ENCODE measurements at places on chromosomes 5 and 9.

- no peak for DNase-seq
Observed at GRCh38 chr9:91150998-91151717, 210.6 kb downstream of the AUH start.

DNA sequence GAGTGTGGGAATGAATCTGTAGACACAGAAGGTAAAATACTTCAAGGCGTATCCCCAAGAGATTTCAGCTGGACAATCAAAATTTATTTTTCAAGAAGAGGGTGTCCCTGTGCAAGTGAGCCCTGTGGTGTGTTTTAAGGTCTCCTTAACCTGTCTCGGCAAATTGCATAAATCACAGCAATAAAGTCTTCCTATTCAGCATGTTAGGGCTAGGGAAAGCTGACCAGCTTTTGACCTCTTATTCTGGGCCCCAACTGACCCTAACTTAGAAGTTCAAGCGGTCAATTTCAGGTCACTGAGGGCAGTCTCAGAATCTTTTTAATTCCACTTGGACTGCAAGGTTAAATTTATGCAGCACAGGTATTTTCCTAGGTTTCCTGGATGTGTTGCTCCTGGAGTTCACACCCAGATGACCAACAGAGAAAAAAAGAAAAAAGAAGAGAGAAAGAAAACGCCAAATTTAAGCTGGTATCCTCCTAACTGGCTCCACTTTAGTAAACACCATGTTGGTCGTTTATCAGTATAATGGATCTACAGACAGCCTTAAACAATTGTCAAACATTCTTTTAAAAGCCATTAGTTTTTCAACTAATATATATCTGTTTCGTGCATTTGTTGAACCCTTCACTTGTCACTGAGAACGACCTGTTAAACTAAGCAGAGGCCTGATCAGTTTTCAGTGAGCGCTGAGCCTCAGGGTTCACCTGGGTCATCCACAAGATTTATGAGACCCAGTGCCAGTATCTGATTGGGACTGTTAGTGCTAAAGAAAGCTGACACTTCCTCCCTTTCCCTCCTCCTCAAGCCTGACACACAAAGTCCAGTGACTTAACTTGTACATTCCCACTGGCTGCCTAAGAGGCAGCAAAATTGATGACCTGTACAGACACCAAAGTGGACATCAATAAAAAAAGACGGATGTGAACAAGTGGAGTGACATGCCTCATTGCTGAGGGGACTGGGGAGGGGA, 546.1 kb downstream of the NR2F1-AS1 start:
- no peak for DNase-seq

GRCh38 chr9:89999534-90000370, 394.9 kb downstream of the GADD45G start:
- DNase-seq = peak; percentile 82

DNA sequence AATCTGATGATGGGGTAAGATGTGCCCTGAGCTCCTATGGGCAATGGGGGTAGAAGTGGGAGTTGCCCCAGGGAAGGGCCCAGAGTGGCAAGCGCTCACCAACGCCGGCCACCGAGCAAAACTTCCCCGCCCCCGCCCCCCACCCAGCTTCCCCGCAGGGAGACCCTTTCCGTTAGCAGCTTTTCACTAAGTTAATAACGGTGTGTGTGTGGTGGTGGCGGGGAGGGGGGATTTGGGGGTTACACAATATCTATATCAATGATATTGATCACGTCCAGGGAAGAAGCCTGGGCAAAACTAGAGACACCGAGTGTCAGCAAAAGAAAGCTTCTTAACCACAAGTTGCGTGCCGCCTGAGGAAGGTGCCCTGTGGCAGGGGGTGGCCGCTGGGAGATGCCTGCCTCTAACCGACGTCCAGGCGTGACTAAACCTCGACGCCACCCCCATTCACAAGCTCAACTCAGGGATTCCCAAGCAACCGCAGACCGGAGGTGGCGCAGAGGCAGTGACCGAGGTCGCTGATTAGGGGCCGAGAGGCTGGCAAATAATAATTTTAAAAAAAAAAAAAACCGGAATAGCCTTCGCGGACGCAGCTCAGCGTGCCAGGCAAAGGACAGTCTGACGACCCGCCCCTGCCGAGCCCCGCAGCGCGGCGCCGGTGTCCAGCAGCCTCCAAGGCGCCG, 222.6 kb downstream of the MEF2C start:
- DNase-seq = no peak

GRCh38 chr5:80703291-80703690, 48.5 kb upstream of the DHFR start:
- DNase-seq = no peak

DNA sequence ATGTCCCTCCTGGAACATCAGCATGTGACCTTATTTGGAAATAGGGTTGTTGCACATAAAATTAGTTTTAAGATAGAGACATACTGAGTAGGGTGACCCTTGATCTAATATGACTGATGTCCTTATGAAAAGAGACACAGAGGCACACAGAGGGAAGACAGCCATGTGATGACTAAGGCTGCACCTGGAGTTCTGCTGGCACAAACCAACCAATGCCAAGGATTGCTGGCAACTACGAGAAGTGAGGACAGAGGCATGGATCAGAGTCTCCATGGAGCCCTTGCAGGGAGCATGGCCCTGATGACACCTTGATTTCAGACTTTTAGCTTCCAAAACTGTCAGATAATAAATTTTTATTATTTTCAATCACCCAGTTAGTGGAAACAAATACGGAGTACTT, 101.9 kb downstream of the FBXL7 start:
- DNase-seq = no peak

- no peak for DNase-seq
Observed at GRCh38 chr9:84305497-84306131, 34.9 kb downstream of the SLC28A3 start.

DNA sequence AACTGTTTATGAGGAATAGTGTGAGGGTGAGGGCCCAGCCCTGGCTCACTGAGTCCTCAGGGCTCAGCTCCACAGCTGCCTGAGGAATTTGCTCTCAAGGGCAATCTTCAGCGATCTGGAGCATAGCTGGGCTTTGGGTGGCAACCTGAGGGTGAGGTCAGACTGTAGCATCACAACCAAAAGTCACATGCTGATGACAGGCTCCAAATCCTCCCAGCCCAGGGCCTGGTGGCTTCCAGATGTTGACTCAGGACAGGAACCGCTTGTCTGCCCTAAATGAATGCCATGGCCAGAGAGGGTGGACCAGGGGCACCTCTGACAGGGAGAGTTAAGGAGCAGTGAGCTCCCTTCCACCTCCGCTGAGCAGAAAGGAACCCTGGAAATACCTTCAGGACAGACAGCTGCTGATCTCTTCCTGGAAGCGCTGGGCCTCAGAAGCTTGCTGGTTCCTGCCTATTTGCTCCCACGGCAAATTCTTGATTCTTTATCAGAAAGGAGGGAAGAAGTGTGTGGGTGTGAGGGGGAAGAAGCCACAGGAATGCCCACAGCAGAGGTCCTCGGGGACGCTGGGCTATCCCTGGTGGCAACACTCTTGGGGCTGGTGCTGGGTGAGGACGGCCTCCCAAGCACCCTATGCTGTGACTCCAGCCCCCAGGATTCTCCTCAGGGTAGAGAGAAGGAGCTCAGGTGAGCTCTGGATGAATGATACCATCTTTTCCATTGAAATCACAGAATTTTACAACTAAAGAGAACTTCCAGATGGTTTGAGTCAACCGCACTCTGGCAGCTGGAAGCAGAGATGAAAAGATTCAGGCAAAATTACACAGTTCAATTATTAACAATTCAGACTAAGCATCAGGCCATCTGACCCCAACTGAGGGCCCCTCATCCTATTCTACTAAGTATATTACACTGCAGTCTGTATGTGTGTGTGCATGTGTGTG, 13.8 kb upstream of the CTSL start:
- no peak for DNase-seq

- DNase-seq = no peak
Observed at GRCh38 chr9:70901746-70902145, 219.7 kb downstream of the TRPM3 start.

DNA sequence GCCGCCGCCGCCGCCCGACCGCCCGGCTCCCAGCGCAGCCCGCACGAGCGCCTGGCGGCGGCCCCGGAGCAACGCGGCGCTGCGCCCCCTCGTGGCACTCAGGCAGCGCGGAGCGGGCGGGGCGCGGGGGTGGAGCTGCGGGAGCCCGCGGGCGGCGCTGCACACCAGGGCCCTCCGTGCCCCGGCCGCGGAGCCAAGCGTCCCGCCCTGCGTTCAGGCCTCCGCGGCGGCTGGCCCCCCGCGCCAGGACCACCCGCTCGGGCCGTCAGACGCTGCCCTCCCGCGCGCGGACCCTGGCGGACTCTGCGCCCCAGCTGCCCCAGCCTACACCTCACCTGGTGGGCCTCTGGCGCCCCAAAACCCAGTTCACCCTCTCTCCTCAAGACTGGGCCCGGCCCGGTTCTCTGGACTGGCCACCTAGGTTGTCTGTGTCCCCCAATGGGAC, at the start of gene RASGEF1C:
RASGEF1C (minus strand) TSS at position 75 of the 445 bp plus-strand sequence. CDS start 71,159 bp downstream, outside the sequence.
- no peak for DNase-seq

DNA sequence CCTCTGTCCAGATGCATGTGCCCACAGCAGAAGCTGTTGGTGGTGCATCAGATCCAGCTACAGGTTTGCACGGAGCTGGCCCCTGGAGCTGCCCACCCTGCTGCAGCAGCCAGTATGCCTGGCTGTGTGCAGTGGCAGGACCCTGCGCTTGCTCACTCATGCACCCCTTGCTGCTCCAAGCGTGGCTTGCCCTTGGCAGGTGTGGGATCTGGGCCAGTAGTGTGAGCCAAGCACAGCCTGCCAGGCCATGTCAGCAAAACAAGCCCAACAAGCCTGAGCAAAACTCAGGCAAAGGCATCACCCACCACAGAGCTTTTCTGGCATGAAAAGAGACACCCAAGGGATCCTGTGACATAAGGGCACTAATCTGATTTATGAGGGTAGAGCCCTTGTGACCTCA, 18.3 kb upstream of the ECPAS start:
- DNase-seq = no peak

- DNase-seq = no peak
Observed at GRCh38 chr5:159345861-159346260, 15.6 kb upstream of the IL12B start.

DNA sequence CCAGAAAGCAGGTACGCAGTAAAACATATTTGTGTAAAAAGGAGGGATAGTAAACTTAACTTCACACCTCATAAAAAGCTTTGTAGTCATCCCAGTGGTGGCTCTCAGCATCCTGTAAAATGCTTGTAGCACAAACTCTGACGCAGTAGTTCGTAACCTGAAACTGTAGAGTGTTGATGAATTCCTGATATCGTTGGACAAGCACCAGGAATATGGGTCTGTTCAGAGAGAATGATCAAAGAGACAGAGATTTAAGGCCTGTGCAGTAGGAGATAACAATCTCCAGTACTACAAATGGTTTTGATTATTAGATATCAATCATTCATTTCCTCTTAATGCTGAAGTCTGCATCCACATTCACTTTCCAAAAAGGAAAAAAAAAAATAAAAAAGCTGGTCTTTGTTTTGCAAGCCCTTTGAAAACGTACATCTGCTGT, 148.5 kb downstream of the KIAA0825 start:
- DNase-seq = no peak

- peak; percentile 66 for DNase-seq
Observed at GRCh38 chr9:93116072-93116961, 17.7 kb downstream of the NINJ1 start.

- DNase-seq = no peak
Observed at GRCh38 chr5:8446179-8446578, 577.2 kb downstream of the MTRR start.
